ENCODE measurements at places on chromosomes 3 and 15.

DNA sequence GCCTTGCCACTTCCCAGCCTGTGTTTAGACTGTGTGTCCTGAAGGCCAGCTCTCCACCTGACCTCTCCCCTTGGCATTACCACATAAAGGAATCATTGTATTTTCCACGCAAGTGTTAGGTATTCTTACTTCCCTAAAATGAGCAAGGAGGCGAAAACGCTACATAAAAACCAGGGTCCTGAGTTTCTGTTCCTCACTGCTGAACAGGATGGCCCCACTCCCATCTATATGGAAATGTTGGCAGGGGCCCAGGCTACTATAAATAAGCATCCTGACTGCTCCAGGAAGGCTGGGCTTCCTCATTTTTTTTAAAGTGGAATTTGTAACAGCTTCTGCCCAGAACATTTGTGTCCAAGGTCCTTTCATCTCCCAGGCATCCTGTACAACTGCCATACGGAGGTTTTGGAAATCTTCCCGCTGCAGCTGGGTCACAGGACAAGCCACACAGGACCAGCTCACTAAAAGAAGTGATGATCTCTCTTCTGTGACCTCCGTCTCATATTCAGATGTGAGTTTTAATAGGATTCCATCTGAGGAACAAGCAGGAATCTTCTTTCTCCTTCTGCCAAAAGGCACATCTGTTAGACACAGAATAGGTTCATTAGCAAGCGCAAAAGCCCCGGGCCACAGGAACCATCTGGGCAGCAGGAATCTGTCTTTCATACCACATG is 56.4 kb upstream of the LIMD1 start:
- no peak for DNase-seq

DNA sequence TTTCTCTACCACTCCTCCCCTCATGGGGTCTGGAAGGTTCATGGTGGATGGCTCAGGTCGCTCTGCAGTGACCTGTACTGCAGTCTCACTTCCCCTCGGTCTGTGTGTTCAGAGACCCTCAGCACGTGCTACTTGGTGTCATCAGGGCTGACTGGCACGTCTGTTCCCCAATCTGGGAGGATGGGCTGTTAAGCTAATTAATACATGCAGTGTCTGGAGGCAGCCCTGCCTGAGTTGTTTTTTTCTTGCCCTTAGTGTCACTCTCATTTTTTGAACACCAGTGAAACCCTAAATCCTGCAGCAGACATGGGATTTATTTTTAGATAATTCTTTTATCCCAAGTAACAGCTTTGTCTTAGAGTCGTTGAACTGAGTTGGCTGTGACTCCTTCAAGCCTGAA is 64.6 kb downstream of the ARNT2 start:
- DNase-seq = peak; percentile 24

- DNase-seq = no peak
Measured at GRCh38 chr15:37375519-37375918, 275.2 kb upstream of the MEIS2 start.

DNA sequence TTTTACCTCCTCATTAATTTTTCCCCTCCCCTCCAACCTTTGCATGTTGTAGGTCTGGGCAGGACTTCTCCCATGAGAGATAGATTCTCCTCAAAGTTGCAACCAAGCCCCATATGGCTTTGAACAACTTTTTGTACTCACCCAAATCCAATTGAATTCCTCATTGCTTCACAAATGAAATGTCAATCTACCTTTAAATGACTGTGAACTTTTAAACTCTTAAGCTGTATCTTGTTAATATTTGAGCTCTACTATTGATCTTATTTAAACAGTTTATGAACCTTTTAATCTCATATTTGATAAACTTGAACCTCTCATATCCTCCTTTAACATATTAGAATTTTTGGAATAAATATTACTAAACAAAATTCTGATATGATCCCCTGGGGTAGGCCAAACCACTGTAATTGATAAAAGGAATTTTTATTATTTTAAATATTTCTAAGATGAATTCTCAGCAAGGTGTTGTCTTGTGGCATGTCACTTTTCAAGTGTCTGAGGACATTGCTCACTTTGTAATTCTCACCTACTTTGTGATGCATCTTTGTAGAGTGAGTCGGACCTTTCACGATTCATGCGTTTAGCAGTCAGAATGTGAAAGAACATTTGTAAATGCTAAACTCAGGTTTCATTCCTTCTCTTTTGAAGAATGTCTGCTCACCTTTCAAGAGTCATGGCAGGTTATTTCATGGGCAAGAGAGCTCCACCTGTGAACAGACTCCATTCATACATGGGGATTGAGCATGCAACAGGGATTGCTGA is 23.4 kb upstream of the GREM1 start:
- DNase-seq = no peak

DNA sequence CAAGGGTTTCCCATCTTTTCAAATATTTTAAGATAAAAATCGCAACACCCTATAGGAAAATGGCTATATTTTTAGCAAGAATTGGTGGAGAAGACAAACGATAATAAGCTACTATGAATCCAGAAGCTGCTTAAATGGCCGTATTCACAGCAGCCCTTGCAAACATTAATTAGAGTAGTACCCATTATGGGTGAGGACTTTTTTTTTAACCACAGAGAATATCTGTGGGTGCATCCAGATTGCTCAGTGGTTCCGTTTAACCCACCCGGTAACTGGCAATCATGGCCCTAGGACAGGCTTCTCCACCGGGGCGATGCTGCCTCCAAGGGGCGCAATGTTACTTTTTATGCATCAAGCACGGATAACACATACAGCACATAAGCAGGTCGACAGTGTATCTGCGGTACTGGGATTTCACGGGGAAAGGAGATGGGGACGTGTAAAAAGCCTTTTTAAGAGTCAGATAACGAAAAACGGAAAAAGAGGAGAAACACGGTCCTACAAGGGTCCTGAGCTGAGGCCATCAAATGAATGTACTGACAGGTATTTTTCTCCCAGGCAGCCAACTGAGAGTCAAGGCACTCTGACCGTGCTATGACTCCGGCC is 968 bp upstream of the TMEM266 start:
- no peak for DNase-seq

DNA sequence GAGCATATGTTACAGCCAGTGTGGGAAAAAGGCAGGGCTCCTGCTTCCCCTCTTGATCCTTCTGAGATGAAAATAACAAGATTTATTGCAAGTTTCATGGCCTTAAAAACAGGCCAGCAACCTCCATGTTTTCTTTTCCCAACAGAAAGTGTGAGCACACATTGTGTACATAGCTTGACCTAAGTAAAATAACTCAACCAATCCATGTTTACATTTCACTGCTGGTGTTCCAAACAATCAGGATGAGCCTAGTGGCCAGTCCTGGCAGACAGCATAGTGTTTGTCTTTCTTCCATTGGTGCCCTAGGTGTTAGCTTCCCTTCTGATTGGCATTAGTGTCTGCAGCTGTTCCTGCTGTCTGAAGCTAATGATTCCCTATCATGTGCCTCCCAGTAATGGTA is 847.7 kb downstream of the EPHA3 start:
- DNase-seq = peak; percentile 4

GRCh38 chr15:66251790-66252684 is 1.5 kb downstream of the MEGF11 start:
- DNase-seq = peak; percentile 89

GRCh38 chr3:24953060-24953771 is 458.6 kb upstream of the THRB start:
- no peak for DNase-seq

DNA sequence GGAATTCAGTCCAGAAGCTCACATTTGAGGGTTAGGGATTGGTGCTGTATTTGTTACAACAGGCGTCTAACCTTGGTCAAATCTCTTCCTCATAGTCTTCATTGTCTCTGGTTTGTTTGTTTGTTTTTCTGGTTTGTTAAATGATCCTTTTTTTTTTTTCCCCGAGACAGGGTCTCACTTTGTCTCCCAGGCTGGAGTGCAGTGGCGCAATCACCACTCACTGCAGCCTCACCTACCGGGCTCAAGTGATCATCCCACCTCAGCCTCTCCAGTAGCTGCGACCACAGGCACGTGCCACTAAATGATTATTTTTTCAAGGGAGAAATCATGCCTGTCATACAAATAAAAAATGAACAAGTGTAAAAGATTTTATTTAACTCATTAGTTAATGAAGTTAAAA is 14.3 kb upstream of the ADPGK start:
- DNase-seq = no peak

DNA sequence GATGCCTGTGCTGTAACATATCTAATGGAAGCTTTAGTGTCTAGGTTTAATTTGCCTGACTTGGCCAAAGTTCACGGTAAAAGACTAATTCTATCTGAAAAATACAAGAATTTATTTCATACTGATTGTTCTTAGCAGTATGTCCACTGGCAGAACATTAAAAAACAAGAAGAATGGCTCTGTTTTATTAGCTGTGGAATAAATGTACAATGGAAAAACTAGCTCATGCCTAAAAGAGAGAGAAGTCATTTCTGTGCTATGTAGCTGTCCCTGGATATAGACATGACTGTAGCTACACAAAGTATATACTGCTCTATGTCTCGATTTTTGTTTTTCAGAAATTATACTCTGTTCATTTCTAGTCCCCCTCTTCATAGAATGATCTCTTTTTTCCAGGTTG is 13.9 kb upstream of the VGLL3 start:
- DNase-seq = no peak

DNA sequence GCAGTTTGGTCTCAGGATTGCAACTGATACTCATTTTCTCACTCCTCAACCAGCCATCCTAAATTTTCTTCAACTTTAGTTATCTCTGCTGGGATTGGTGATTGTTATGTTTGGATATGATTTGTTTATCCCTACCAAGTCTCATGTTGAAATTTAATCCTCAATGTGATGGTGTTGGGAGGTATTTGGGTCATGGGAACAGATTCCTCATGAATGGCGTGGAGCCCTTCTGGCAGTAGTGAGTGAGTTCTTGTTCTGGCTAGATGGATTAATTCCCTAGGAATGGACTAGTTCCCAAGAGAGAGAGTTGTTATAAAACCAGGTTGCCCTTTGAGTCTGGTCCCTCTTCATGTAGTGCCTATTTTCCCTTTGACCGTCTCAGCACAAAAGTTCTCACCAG is 399.9 kb downstream of the SQOR start:
- no peak for DNase-seq
